ENCODE measurements at places on chromosomes 2 and 18. TPM values are rescaled to one million over a fixed set of nuclear protein-coding genes. Genes with fewer than 3 reads are reported as not detected.

The MBOAT2 gene
- total RNA-seq: 16.3 TPM

The C2orf80 gene
- total RNA-seq: not detected

The ECEL1 gene
- not detected for total RNA-seq

The KCNE4 gene
- 1.8 TPM for total RNA-seq

The PDCD1 gene
- total RNA-seq: 1.7 TPM

The FAM237A gene
- total RNA-seq: not detected

The DPP10 gene
- total RNA-seq: 0.15 TPM

Measured in heart right ventricle (tissue), 16 donors.